Body of pancreas (tissue), 4 donors: ENCODE measurements at places on chromosomes 11 and 22. TPM values are rescaled to one million over a fixed set of nuclear protein-coding genes. Genes with fewer than 3 reads are reported as not detected.

The SPA17 gene
- total RNA-seq = 1.3 TPM

The NOX4 gene
- total RNA-seq = 0.78 TPM

The OR52N4 gene
- not detected for total RNA-seq

The RAG2 gene
- not detected for total RNA-seq

The RANGAP1 gene
- total RNA-seq = 45.4 TPM

The TESMIN gene
- 1.6 TPM for total RNA-seq

The C11orf97 gene
- total RNA-seq = not detected

GRCh38 chr11:36243641-36244040, 45.6 kb downstream of the COMMD9 start:
- H3K27ac ChIP-seq = no peak overlapping the region
- H3K4me3 ChIP-seq = no peak overlapping the region
- no peaks in the 10 kb centered on the region for H3K4me1 ChIP-seq

- H3K36me3 ChIP-seq = no peaks in the 10 kb centered on the region
- no peaks in the 10 kb centered on the region for H3K27me3 ChIP-seq
- H3K4me3 ChIP-seq = no peak overlapping the region
- DNase-seq = no peak
Measured at GRCh38 chr22:44254811-44255210, 57.9 kb downstream of the SHISAL1 start.

- H3K36me3 ChIP-seq = no peaks in the 10 kb centered on the region
- no peak overlapping the region for H3K27ac ChIP-seq
- no peaks in the 10 kb centered on the region for H3K4me1 ChIP-seq
- no peak for DNase-seq
Measured at GRCh38 chr11:17883946-17884345, 128.9 kb downstream of the SERGEF start.

DNA sequence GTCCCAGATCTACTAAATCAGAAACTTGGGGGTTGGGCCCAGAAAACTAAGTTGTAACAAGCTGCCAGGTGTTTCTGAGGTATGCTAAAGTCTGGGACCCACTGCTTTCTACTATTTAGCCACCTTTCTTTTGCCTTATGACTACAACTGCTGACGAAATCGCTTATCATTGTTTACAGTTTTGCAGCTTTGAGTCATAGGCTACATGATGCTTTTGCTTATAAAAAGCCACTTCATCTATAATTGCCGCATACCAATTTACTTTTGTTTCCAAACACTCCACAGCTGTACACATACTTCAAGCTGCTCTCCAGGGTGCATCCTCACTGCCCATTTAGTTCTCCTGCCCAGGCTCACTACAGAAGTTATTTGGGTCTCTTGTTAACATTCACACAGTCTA, 144.7 kb downstream of the ENTHD1 start:
- H3K27me3 ChIP-seq = no peaks in the 10 kb centered on the region
- no peak overlapping the region for H3K27ac ChIP-seq
- H3K4me3 ChIP-seq = no peak overlapping the region
- no peaks in the 10 kb centered on the region for H3K4me1 ChIP-seq
- no peaks in the 10 kb centered on the region for H3K36me3 ChIP-seq

DNA sequence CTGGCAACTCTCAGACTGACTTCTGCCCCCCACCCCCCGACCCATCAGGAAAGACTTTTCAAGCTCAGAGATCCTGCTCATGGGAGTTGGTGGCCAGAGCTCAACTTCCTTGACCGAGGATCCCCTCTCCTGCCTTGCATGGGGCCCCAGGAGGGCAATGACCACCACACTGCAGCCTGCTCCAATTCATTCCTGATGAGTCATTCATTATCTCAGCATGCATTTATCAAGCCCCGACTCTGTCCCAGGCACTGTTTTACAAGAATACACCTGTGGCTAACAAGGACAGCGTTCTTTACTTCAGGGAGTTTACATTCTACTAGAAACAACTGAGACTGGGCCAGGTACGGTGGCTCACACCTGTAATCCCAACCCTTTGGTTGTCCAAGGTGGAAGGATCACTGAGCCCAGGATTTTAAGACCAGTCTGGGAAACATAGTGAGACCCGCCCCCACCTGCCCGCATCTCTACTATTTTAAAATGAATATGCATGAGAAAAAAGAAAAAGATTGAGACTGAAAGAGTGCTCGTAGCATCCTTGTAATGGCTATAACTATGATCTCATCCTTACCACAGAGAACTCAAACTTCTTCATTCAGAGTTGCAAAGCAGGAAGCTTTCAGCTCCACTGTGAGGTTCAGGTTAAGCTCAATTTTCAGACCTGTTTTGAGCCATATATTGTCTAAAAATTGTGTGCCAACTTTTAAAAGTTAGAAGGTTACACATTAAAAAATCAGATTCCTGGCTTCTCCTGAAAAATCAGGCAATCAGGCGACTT, 60.4 kb downstream of the FEZ1 start:
- no peak for DNase-seq
- H3K4me3 ChIP-seq = no peak overlapping the region
- no peaks in the 10 kb centered on the region for H3K27me3 ChIP-seq
- no peaks in the 10 kb centered on the region for H3K4me1 ChIP-seq

DNA sequence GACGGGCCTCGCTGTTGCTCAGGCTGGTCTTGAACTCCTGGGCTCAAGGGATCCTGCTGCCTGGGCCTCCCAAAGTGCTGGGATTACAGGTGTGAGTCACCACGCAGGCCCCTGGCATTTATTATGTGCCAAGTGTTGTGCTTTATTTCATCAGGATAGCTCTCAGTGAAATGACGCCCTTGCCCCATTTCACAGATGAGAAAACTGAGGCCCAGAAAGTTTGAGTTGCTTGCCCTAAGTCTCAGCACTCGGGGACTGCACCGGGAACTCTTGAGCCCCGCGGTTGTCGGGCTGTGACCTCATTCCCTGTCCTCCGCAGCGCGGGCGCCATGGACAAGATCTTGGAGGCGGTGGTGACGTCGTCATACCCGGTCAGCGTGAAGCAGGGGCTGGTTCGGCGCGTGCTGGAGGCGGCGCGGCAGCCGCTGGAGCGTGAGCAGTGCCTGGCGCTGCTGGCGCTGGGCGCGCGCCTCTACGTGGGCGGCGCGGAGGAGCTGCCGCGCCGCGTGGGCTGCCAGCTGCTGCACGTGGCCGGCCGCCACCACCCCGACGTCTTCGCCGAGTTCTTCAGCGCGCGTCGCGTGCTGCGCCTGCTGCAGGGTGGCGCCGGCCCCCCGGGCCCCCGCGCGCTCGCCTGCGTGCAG, 7.3 kb downstream of the USP35 start:
- H3K4me3 ChIP-seq = no peak overlapping the region
- H3K27me3 ChIP-seq = no peaks in the 10 kb centered on the region
- H3K27ac ChIP-seq = no peak overlapping the region
- H3K36me3 ChIP-seq = no peaks in the 10 kb centered on the region
- peak; percentile 4 for DNase-seq

GRCh38 chr11:1546536-1547466, 25.3 kb downstream of the DUSP8 start:
- H3K27me3 ChIP-seq = no peaks in the 10 kb centered on the region
- H3K4me3 ChIP-seq = no peak overlapping the region
- H3K4me1 ChIP-seq = peaks cover 29% of the 10 kb centered on the region
- peak; percentile 60 for DNase-seq
- H3K27ac ChIP-seq = peak overlapping the region; percentile 77
- H3K36me3 ChIP-seq = no peaks in the 10 kb centered on the region

DNA sequence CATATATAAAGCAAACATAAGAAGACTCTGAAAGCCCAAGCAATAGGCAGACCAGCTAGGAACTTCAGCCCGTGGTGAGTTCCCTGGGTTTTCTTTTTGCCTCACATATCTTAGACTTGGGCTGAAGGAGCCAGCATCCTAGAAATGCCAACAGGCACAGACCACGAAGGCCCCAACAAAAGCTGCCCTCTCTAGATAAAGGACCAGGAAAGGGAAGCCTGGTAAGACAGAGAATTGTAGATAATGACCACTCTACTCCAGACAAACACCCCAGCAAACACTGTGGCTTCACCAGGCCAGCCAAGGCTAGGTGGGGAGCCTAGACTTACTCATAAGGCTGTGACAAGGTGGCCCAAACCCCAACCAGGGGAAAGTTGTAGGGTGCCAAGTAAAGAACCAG, 11.2 kb downstream of the GAL start:
- H3K4me1 ChIP-seq = no peaks in the 10 kb centered on the region
- no peak for DNase-seq
- no peaks in the 10 kb centered on the region for H3K36me3 ChIP-seq
- H3K27ac ChIP-seq = no peak overlapping the region
- no peak overlapping the region for H3K4me3 ChIP-seq
- no peaks in the 10 kb centered on the region for H3K27me3 ChIP-seq

GRCh38 chr11:78533399-78533798, 41.3 kb downstream of the NARS2 start:
- no peak overlapping the region for H3K27ac ChIP-seq
- no peak overlapping the region for H3K4me3 ChIP-seq
- no peaks in the 10 kb centered on the region for H3K27me3 ChIP-seq
- no peak for DNase-seq
- peaks cover 3% of the 10 kb centered on the region for H3K36me3 ChIP-seq

DNA sequence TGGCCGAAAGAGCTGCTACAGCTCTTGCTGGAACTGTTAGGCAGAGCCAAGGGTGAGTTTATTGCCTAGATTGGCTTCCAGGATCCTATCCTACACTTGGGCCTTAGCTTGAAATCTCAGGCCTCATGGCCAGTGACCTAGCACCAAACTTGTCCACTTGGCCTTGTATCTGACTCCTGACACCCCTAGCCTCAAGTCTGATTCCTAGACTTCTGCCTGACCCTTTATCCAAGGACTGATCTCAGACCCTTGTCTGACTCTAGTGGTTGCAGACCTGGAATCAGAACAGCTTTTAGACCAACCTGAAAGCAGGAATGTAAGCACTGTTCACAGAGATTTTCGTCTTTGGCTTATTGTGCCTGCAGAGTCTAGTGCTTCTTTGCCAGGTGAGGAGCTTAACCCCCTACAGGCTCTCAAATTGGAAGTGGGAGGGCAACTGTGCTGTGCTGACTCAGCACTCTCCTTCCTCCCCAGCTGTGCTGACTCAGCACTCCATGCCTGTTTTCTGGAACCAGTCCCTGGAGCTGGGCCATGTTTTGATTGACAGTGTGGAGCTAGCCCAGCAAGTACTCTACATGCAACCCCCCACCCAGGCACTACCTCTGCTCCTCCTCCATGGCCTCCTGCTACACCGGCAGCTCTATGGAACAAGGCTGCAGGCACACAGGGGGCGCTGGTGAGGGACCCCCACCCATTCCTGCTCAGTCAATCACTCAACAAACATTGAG, 35.1 kb downstream of the RRP8 start:
- H3K27me3 ChIP-seq = no peaks in the 10 kb centered on the region
- DNase-seq = peak; percentile 90
- H3K36me3 ChIP-seq = no peaks in the 10 kb centered on the region
- no peak overlapping the region for H3K4me3 ChIP-seq

GRCh38 chr11:6871278-6871677, 5.1 kb upstream of the OR10A4 start:
- H3K4me3 ChIP-seq = no peak overlapping the region
- no peak overlapping the region for H3K27ac ChIP-seq
- H3K27me3 ChIP-seq = no peaks in the 10 kb centered on the region
- no peaks in the 10 kb centered on the region for H3K4me1 ChIP-seq

- no peak for DNase-seq
- no peak overlapping the region for H3K4me3 ChIP-seq
- H3K27me3 ChIP-seq = no peaks in the 10 kb centered on the region
- peak overlapping the region; percentile 100 for H3K27ac ChIP-seq
- H3K4me1 ChIP-seq = peaks cover 91% of the 10 kb centered on the region
Measured at GRCh38 chr22:46061124-46061500, 84.2 kb upstream of the WNT7B start.

DNA sequence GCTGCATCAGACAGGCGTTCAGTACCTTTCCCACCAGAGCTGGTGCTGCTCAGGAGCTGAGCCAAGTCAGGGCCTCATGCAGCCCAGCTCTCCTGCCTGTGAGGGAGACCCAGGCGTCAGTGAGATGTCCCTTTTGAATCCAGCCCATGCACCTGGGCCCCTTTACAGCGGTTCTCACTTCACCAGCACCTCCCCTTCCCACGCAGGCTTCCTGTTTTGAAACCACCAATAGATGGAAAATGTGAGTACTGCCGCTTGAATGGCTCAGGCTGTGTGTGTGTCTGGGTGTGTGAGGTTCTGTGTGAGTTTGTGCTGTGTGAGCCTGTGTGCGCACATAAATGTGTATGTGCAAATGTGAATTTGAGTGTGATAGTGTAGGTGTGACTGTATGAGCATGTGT, 88.4 kb downstream of the UBASH3B start:
- no peak for DNase-seq
- no peaks in the 10 kb centered on the region for H3K36me3 ChIP-seq
- H3K4me3 ChIP-seq = no peak overlapping the region
- H3K27me3 ChIP-seq = no peaks in the 10 kb centered on the region

GRCh38 chr11:125211948-125212340, 47.4 kb downstream of the PKNOX2 start:
- no peak for DNase-seq
- H3K36me3 ChIP-seq = no peaks in the 10 kb centered on the region
- no peak overlapping the region for H3K27ac ChIP-seq
- no peaks in the 10 kb centered on the region for H3K27me3 ChIP-seq
- H3K4me3 ChIP-seq = no peak overlapping the region
- H3K4me1 ChIP-seq = peaks cover 9% of the 10 kb centered on the region

DNA sequence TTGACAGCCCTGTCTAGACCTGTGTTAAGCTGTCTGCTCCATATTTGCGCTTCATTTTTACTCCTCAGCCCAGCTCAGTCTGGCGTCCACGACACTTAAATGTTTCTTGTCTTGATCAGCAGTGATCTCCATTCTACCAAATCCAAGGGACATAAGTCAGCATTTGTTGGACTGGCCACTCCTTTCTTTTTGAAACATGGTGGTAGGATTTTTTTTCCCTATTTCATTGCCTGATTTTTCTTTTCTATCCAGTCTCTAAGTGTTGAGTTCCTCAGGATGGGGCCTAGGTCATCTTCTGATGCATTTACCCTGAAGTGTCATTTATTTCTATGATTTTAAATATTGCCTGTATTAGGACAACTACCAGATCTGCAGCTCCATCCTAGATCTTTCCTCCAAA, 873 bp downstream of the NCAPH2 start:
- H3K4me1 ChIP-seq = peaks cover 38% of the 10 kb centered on the region
- no peak for DNase-seq
- H3K36me3 ChIP-seq = no peaks in the 10 kb centered on the region
- H3K27me3 ChIP-seq = no peaks in the 10 kb centered on the region
- H3K27ac ChIP-seq = peak overlapping the region; percentile 95

DNA sequence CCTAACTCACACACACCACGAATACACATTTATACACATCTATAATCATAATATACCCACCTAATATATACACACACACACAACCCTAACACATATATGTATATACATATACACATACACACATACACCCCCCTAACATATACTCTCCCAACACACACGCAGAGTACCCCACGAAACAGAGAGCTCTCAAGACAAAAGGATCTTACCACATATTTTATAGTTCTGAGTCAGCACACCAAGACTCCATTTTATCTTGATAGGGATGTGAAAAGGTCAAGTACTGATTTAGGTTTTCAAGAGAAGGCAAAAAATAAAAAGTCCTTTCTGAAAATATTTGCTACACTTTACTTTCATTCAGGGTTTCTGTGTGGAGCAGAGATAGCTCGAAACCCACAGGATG, 1207.2 kb downstream of the LRRC4C start:
- no peaks in the 10 kb centered on the region for H3K4me1 ChIP-seq
- no peak overlapping the region for H3K4me3 ChIP-seq
- H3K36me3 ChIP-seq = no peaks in the 10 kb centered on the region

- H3K36me3 ChIP-seq = no peaks in the 10 kb centered on the region
- H3K27me3 ChIP-seq = no peaks in the 10 kb centered on the region
- no peak overlapping the region for H3K4me3 ChIP-seq
- no peak overlapping the region for H3K27ac ChIP-seq
- no peak for DNase-seq
Measured at GRCh38 chr11:134925432-134925831, 513.4 kb upstream of the B3GAT1 start.

GRCh38 chr22:30609260-30610185, 2.5 kb downstream of the TCN2 start:
- H3K27ac ChIP-seq = peak overlapping the region; percentile 70
- no peaks in the 10 kb centered on the region for H3K36me3 ChIP-seq
- peaks cover 25% of the 10 kb centered on the region for H3K4me1 ChIP-seq
- DNase-seq = peak; percentile 15
- no peak overlapping the region for H3K4me3 ChIP-seq
